ENCODE measurements at places on chromosomes 11 and 22.

- DNase-seq, result peak; percentile 80
Measured at GRCh38 chr22:17121233-17122195, at the start of gene TMEM121B. TMEM121B (minus strand) TSS chr22:17121360; CDS start chr22:17121127, 233 bp downstream.

GRCh38 chr22:23537416-23537815, 42.7 kb downstream of the IGLL1 start:
- no peak for DNase-seq

- no peak for DNase-seq
Measured at GRCh38 chr22:31650391-31650790, 11.6 kb downstream of the PISD start.

DNA sequence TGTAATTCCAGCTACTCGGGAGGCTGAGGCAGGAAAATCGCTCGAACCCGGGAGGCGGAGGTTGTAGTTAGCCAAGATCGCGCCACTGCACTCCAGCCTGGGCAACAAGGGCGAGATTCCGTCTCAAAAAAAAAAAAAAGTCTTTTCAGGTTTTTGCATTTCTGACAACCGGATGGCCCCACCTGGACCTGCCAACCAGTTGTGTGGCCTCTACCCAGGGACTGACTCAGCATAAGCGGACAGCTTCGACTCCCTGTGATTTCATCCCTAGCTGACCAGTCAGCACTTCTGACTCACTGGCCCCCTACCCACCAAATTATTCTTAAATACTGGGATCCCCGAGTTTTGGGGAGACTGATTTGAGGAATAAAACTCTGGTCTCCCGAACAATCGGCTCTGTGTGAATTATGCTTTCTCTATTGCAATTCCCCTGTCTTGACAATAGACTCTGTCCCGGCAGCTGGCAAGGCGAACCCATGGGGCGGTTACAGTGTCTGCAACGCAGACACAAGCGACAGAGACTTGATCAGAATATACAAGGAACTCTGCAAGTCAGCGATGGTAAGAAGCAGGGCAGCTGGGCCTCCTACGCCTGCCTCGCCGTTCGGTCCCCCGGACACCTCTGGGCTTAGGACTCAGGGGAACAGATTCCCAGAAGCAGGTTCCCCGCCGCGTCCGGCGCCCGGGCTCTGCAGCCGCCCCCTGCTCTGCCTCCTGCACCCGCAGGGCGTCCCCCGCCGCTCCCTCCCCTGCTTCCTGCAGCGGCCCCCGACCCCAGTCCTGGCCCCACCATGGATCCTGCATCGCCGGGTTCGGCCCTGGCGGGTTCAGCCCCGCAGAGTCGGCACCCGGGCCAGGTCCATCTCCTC, 741 bp upstream of the TALDO1 start:
- DNase-seq, result peak; percentile 77

Measured in NB4 (cell line).